ENCODE measurements at places on chromosomes 13 and 19.

DNA sequence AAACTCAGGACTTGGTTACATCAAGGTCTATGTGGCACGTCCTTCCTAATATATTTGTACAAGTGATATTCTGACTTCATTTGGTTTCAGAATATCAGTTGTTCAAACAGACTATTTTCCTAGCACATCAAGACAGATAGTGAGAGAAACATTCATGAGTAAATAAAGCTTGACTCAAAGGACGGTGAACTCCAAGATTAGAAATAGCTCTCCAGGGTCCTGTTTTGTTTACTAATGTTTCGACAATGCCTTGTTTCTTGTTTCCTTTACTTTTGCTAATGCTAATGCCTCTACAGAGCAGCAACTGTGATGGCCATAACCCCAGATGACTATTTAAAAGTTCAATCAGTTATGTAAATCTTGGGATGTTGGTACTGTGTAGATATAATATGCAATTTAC is 313.9 kb downstream of the KLF12 start:
- DNase-seq: no peak

- peak; percentile 67 for DNase-seq
Observed at GRCh38 chr13:97810152-97810551, 143.3 kb upstream of the IPO5 start.

- DNase-seq: no peak
Observed at GRCh38 chr19:40341601-40342482, 6.4 kb downstream of the C19orf47 start.

- DNase-seq: peak; percentile 44
Observed at GRCh38 chr13:46057256-46058015, 4.9 kb upstream of the ZC3H13 start.

DNA sequence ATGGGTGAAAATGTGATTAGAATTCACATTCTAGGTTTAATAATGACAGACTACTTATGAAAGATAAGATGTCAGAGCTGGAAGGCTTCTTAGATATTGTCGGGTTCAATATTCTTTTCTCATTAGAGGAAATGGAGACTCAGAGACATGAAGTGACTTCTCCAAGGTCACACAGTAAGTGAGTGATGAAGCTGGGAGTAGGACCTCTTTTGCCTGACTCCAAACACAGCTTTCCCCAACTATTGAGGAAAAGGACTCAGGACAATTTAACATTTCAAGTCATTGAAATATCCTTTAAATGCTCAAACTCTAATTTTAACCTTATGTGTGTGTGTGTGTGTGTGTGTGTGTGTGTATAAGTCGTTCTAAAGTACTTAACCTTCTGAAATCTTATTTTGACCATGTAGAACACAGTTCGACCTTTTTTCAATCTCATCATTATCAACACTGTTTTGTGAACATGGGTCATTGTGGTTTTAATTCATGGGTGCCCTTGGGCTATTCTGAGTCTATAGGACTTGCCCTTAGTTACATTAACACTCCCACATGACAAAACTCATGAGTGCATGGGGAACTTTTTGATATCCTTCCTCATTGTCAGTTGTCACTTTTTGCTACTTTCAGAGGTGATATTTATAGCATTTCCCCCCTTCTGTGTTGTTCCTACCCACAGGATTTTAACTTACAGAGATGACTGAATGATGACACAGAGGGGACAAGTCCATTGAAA is 53.0 kb downstream of the LRCH1 start:
- no peak for DNase-seq

GRCh38 chr13:36130193-36130551 is 1.0 kb downstream of the DCLK1 start:
- no peak for DNase-seq

DNA sequence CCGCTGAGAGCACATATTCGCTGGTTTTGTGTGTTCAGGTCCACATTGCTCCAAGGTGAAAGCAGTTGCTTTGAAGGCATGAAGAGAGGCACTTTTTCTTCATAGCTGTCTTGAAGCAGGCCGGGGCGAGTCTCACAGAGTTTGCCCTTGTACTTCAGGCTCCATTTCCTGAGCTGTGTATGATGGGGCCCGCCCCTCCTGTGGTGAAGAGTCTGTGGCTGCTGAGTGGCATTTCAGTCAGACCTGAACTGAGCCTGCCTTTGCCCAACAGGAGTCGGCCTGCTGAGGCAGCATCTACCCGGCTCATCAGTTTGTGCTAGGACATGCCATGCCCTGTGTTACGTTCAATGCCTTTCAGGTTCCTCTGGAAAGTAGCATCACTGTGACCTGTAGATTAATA is 44.4 kb upstream of the C1QTNF9 start:
- no peak for DNase-seq

DNA sequence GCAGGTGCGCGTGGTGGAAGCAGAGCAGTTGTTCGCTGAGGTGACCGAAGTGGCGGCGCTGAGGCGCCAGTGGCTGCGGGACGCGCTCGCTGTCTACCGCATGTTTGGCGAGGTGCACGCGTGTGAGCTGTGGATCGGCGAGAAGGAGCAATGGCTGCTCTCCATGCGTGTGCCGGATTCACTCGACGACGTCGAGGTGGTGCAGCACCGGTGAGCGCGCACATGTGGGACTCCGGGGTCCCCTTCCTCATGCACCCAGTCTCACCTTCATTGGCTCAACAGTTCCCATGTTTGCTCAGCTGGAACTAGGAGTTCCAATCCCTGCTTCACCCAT is 46.5 kb downstream of the SPTBN4 start:
- no peak for DNase-seq

DNA sequence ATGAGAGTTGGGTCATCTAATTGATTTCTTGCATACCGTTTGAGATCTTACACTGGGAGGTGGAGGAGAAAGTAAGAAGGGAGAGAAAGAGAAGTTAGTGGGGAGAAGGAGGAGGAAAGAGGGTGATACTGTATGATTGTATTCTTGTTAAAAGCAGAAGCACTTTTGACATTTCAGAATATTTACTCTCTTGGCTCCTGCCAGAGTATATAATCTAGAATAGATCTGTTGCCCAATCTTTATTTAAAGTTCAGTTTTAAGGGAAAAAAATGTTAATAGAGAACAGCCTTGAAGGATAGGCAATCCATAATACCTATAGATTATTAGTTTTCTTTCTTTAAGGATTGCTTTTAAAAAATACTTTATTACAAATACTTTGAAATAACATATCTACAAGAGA is 41.5 kb downstream of the PDS5B start:
- no peak for DNase-seq

GRCh38 chr19:11044431-11044830 is 44.8 kb upstream of the LDLR start:
- no peak for DNase-seq

DNA sequence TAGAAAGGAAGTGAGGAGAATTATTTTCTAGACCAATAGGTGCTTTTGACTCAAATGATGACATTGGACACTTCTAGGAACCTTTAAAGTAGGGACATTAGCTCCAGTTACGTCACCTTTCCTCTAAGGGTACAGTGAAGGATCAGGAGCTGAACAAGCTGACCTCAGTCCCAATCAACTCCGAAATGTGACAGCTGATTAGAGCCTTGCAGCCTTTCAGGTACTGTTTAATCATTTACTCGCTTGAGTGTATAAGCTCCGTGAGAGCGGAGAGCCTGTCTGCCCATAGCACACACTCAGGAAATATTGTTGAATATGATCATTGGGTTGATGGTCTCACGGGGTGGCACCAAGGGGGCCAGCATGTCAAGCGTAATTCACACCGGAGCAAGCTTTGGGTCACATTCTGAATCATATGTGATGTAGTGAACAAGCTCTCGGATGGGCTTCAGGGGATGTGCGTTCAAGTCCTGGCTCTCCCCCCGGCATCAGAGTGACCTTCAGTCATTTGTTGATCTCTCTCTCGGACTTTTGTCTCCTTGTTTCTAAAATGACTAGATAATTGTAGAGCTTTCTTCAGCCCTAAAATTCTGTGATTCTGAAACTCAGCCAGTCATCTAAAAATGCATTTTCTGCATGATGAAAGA is 141.9 kb downstream of the ZIC5 start:
- no peak for DNase-seq

- DNase-seq: no peak
Observed at GRCh38 chr13:84076280-84076679, 194.0 kb upstream of the SLITRK1 start.

GRCh38 chr13:113369881-113370280 is 6.0 kb upstream of the GRTP1 start:
- DNase-seq: no peak

GRCh38 chr13:106475852-106476251 is 59.6 kb downstream of the EFNB2 start:
- DNase-seq: no peak

- peak; percentile 10 for DNase-seq
Observed at GRCh38 chr19:47658431-47659348, 49.8 kb downstream of the BICRA start.

- no peak for DNase-seq
Observed at GRCh38 chr13:51058461-51059167, 52.5 kb downstream of the C13orf42 start.

DNA sequence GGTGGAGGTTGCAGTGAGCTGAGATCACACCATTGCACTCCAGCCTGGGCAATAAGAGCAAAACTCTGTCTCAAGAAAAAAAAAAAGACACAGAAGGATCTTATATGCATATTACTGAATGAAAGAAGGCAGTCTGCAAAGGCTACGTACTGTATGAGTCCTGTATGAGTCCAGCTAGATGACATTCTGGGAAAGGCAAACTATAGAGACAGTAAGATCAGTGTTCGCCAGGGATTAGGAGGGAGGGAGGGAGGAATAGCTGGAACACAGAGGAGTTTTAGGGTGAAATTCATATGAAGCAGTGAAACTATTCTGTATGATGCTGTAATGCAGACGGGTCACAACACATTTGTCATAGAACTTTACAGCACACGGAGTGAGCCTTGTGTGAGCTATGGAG is 165.9 kb upstream of the RNF113B start:
- DNase-seq: no peak

GRCh38 chr19:54949412-54949811 is 2.1 kb upstream of the NLRP7 start:
- DNase-seq: no peak

DNA sequence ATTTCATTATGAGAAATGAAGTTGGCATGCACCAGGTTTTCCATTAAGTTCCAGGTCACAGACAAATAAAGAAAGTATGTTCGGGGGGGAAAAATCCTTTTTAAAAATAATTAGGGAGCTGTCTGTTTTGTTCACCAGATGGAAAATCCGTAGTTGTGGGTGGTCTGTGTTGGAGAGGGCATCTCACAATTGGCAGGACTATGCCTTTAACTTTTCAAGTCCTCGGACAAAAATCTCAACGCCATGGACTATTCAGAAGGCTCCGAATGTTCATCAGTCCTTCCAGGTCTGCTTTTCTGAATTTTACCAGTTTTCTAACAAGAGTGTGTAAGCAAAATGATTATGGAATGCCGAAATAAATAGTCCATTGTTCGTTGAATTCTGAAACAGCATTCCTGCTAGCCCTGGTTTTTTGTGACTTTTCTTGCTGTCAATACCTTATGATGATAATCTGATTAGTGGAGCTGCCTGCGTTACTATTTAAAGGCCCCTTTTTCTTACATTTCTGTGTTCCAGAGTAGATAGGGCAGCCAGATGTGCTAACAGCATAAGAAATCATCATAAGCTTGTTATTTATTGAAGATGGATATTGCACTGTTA is 146.9 kb downstream of the TM9SF2 start:
- DNase-seq: no peak

DNA sequence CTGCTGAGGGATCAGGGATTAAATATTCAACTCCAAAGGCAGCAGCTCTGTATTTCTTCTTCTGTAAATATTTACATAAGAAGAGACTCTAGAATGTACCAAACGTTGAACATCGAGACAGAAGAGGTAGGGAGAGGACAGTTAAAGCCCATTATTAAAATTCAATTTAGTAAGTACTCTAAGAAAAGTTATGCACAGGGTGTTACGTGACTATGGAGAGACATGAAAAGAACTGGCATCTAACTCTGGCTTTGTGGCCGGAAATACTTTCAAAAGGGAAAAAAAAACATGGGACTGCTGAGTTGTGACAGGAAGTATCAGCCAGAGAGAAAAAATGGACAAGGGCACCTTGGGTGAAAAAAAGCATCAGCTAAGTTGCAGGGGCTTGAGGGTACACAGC is 36.7 kb downstream of the LNX2 start:
- no peak for DNase-seq

DNA sequence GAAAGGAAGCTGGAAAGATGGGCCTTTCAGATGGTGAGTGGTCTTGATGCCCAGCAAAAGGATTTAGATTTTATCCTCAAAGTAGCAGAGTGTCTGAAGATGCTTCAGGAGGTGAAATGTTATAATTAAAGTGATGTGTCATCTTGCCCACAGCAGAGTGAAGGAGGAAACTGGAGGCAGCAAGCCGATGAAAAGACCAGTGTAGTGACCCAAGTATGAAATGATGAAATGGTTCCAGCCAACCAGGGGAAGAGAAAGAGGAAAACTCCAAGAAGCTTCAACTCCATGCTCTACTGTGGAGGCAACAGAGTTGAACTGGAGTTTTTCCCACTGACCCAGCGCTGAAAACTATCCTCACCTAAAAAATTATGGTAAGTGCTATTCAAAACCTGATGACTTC is 66.7 kb downstream of the FOXO1 start:
- DNase-seq: no peak

- no peak for DNase-seq
Observed at GRCh38 chr13:37369616-37370015, 229.0 kb downstream of the POSTN start.

DNA sequence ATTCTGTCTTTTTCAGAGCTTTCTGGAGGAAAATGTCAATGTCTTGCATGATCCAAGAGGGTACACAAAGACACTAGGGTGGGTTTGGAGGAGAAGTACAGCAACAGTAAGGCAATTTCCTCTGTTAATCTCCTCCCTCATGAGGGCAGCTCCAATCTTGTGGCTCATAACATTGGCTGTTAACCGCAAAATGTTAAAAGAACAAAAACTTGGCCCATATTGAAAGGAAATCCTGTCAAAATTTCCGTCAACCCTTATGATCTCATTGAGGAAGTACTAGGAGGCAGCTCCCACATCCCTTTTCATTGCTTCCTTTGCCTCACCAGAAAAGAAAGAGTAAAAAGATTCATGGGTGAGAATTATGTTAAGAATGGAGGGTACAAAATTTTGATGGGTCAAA is 11.6 kb downstream of the OXGR1 start:
- no peak for DNase-seq

GRCh38 chr19:50557009-50557613 is 11.1 kb downstream of the LRRC4B start:
- DNase-seq: no peak

Data from NCI-H82 (cell line).